NCI-H1930 (cell line): ENCODE measurements at places on chromosomes 11 and 22.

DNA sequence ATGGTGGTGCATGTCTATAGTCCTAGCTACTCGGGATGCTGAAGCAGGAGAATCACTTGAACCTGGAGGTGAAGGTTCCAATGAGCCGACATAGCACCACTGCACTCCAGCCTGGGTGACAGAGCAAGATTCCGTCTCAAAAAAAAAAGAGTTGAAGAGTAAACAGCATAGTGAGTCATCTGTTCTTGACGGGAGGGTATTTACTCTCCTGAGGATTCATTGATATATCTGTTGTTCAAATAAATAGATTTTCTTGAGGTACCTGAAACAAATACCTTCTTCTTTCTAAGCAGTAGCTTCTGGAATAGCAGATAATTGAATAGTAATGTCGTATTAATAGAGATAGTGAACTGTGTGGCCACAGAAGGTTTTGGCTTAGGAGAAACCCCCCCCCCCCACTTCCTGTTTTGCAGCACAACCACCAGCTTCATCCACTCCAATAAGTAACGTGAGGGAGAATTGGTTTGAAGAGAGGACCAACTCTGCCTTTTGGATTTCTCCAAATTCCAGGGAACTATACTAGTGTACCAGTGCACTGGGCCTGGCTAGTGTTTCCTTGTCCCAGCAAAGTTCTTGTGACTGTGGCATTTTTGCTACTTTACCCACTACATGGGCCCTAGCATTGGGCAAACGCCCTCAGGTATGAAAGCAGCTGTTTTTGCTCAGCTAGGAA, 90.0 kb downstream of the PRMT3 start:
- no peak for DNase-seq

DNA sequence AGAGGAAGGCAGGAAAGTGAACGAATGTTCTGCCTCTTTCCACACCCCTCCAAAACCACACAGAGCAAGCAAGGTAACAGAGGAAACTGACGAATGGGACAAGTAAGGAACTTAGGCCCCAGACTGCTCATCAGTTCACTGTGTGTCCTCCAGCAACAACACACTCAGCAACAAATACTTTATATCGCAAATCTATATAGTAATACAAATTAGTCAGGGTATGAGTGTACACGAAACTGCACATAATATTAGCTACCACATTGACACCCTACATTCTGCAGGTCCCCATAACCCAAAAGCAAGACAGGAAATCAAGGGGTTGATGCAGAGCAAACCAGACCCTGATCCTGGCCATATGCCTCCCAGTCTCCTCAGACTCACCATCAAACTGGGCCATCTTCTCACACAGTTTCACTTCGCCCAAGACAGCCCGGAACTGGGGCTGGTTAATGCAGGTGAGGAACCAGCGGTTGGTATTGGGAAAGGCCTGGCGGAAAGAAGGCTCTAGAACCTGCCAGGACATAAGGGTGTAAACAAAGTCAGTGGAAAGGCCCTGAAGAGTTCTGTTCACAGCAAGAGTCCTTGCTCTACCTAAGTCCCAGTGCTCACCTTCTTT, 6.6 kb downstream of the EEF1G start:
- no peak for DNase-seq

- DNase-seq, result no peak
These were observed 157.2 kb downstream of the ATG16L2 start for GRCh38 chr11:72971192-72971967.

GRCh38 chr11:17129003-17129402, 51.5 kb upstream of the RPS13 start:
- DNase-seq, result no peak

- no peak for DNase-seq
These were observed 731.2 kb downstream of the BRD1 start for GRCh38 chr22:49096476-49096875.

DNA sequence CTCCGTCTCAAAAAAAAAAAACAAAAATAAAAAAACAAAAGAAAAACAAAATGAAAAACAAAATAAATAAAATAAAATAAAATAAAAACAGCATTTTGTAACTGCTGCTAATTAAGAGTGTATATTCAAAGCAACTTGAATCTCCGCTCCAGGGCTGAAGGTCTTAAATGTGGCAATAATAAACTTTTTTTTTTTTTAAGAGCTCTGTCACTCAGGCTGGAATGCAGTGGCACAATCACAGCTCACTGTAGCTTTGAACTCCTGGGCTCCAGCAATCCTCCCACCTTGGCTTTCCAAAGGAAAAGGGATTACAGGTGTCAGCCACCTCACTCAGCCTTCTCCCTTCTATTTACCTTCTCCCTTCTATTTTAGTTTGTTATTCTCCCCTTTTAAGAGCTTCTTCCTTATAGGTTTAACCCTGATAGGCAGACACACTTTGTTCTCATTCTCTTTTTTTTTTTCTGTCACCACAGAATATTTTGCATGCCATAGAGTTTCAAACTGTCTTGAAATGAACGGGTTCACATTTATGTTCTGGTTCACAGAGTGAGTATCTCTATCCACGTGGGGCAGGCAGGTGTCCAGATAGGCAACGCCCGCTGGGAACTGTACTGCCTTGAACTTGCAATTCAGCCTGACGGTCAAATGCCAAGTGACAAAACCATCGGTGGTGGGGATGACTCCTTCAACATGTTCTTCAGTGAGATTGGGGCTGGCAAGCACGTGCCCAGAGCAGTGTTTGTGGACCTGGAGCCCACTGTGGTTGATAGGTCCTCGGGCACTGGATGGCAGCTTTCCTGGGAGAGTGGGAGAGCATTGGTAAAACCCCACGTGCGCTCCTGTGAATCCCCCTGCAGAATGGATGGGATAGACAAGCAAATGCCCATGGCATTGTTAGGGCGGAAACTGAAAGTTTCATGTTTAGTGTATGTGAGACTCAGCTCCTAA, 19.4 kb downstream of the LRRC74B start:
- DNase-seq, result no peak

- no peak for DNase-seq
These were observed 117.8 kb downstream of the FAM76B start for GRCh38 chr11:95671768-95672167.

DNA sequence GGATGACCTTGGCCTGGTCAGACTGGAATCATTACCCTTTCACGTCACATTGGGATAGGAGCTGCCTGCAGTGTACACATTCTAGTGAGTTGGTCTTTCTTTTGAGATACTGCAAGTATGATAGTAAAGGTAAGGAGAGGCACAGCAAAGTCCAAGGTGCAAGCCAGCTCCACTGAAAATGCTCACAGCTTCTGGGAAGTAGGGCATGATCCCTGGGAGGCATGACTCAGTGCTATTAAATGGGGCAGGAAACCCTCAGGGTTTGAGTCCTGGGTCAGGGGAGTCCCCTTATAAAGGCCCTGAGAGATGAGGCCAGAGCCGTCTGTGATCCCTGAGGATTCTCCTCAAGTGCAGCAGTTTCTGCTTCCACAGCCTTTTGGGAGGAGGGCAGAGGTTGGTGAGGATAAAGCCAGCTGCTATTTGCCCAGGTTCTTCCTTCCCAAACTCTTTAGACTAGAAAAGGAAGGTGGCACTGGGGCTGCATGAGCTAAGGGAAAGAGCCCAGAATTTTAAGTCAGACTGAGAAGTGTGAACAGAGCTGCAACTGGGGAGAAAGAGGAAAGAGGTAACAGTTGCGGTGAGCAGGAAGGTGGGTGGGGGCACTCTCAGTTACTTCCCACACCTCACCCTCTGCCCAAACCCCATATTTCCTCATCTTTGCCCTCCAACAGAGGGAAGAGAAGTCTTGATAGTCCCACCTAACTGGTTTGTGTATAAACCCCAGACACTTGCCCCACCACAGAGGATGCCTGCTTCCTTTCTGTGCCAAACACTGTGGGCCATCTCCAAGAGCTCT, 14.4 kb upstream of the OR52K1 start:
- no peak for DNase-seq

GRCh38 chr11:128304666-128305485, 282.5 kb downstream of the ETS1 start:
- DNase-seq, result no peak

DNA sequence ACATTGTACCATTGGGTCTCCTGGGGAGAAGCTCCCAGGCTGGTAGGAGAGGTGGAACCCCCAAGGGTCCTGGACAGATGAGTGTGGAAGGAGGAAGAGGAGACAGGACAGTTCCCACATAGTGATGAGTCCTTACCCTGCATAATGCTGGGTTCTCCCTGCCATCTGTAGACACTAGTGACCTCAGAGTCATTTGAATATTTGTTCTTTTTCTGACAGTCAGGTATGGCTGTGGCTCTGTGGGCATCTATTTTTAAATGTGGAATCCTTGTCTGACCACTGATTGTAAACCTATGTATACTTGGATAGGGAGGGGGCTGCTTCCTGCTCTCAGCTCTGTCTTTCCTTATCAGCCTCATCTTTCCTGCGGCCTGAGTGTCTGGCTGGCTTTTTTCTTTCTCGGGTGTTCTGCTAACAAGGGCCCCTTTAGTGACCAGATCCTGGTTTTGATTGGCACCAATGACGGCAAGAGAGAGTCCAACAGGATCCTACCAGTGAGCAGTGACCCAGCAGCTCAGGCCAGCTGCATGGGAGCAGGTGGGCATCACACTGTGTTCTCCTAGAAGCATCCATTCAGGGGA, 2.6 kb upstream of the SLC5A1 start:
- no peak for DNase-seq

GRCh38 chr11:109015283-109015682, 350.4 kb downstream of the DDX10 start:
- DNase-seq, result no peak

- DNase-seq, result no peak
These were observed 22.7 kb upstream of the TMPRSS5 start for GRCh38 chr11:113728814-113729213.

- no peak for DNase-seq
These were observed 2.5 kb downstream of the LIF start for GRCh38 chr22:30244066-30244465.

DNA sequence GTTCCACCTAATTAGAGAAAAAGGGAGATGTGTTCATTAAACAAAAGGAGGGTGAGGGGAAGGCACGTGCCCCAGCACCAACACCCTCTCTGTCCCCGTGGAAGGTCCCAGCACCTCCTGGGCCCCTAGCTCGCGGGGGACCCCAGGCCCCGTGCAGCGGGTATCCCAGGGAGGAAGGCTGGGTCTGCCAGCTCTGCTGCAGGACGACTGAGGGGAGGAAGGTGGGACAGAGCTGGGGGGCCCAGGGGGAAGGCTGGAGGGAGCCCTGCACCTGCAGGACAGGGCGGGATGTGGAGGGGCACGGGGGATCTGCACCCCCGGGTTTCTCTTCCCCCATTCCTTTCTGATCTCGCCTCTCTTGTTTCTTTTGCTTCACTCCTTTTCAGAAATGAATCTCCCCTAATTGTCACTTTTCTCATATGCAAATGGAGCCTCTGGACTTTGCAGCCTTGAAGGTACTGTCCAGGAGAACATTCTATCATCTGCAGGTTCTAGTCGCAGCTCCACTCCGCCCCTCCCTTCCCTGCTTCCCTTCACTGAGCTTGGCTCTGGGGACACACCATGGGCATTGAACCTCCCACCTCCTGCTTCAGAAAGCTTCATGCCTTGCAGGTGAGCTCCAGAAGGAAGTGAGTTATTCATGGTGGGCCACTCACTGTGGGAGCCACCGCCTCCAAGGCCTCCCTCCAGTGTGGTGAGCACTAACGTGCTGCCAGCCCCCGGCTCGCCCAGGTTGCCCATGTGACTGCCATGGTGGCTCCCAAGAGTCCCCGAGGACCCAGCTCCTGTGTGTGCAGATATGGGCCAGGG, 111.0 kb downstream of the ST3GAL4 start:
- no peak for DNase-seq

GRCh38 chr11:60855726-60856633, at the start of gene PTGDR2:
Gene PTGDR2 (minus strand): TSS chr11:60855950. CDS start chr11:60853722, 2,228 bp downstream.
- no peak for DNase-seq

GRCh38 chr22:26289611-26290101, 120.4 kb downstream of the SEZ6L start:
- no peak for DNase-seq

- DNase-seq, result no peak
These were observed 20.1 kb upstream of the PAMR1 start for GRCh38 chr11:35545391-35546003.

GRCh38 chr11:44597358-44598012, 32.0 kb downstream of the CD82 start:
- no peak for DNase-seq

- DNase-seq, result no peak
These were observed 45.6 kb downstream of the BCR start for GRCh38 chr22:23225724-23226496.

- no peak for DNase-seq
These were observed 8.2 kb downstream of the ARHGEF12 start for GRCh38 chr11:120344302-120345004.

DNA sequence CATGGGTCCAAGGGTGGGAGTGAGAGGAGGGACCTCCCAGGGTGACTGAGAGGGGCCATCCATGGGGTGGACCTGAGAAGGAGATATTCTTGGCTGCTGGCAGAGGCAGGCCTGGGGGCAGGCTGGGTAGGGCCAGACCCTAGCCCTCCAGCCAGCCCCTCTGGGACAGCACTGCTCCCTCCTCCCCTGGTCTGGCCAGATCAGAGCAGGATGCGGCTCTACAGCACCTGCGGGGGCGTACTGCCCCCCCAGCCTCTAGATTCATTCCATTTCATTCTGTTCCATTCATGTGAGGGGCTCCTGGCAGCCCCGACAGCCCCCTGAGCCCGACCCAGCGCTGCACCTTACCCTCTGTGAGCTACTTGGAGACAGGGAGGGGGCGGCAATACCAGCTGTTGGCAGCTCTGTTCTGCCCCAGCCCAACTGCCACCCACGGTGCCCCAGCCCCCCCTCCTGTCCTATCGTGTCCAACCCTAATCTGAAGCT, 34.3 kb upstream of the MYRF start:
- DNase-seq, result no peak

DNA sequence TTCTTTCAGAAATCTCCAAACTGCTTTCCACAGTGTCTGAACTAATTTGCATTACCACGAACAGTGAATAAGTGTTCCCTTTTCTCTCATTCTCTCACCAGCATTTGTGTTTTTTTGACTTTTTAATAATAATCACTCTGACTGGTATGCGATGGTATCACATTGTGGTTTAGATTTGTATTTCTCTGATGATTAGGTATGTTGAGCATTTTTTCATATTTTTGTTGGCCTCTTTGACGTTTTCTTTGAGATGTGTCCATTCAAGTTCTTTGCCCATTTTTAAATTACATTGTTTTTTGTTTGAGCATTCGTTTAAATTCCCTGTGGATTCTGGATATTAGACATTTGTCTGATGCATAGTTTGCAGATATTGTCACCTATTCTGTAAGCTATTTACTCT, 1639.6 kb upstream of the TENM4 start:
- DNase-seq, result no peak

GRCh38 chr11:124944565-124944964, 8.7 kb upstream of the HEPACAM start:
- no peak for DNase-seq
